HuH-7.5 (cell line): ENCODE measurements at places on chromosomes 3 and 15.
A peak's percentile ranks its signal among the peaks of the same experiment; 100 is the strongest.

DNA sequence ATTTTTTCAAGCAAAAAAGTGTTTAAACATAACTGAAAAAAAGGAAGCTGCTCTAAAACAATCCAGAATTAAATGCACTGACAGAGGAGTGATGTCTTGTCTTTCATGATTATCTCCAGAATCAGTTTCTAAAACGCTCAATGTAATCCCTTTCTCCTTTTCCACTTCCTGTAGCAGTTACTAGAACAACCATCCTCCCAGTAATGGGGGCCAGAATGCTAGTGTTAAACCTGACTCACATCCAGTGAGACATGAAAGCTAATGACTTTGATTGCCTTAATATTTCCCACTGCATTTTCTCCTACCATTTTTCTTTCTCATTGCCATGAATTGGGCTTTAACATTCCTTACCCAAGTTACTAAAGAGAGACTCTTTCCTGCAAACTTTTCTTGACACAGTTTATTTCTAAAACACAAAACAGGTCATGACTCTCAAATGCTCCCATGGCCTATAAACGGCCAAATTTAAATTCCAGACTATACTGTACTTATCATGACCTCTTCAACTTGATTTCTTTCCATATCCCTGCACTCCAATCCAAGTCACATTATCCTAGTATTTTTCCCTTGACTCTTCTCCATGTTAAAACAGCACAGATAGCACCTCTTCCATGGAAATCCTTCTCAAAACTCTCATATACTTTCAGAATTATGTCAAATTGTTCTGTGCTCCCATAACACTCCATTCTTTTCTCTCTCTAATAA is 341.4 kb downstream of the NAALADL2 start:
- DNase-seq, result no peak

DNA sequence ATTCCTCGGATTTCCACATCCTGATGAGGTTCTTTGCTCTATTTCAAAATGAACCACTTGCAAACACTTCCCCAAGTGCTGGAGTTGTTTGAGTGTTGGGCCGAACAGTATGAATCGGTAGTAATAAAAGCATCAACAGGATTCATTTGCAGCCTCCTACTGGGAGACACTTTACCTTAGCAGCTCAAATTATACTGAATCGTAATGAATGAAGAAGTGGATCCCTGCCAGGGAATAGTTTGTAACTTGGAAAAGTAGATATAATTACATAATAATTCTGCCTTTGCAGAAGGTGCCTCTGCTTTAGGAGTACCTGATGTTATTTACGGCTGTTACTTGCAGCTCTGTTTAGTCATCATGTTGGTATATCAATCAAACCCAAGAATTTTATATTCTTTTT is 669.1 kb downstream of the CADM2 start:
- DNase-seq, result no peak

DNA sequence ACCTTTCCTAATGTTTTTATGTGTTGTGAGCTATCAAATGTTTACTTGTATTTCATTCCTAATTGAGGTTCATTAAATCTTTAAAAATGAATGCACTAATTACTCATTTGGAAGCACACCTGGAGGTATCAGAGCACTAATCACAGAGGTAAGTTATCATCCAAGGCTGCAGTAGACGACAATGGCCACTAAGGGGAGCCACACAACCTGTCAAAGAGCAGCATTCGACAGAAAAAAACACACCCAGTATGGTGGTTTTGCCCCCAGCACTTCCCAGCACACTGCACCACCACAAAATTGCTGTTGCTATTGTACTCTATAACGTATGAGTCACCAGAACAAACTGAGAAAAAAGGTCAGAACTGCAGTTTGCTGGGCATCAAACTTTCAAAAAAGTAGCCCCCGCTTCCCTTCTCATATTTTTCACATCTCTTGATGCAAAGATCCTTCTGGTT is 205.9 kb upstream of the IGF1R start:
- peak; percentile 76 for DNase-seq

GRCh38 chr3:69352305-69353087 is 33.4 kb downstream of the FRMD4B start:
- no peak for DNase-seq

GRCh38 chr15:80849308-80849707 is 70.1 kb downstream of the CEMIP start:
- no peak for DNase-seq
